ENCODE measurements at places on chromosomes 16 and 17.

DNA sequence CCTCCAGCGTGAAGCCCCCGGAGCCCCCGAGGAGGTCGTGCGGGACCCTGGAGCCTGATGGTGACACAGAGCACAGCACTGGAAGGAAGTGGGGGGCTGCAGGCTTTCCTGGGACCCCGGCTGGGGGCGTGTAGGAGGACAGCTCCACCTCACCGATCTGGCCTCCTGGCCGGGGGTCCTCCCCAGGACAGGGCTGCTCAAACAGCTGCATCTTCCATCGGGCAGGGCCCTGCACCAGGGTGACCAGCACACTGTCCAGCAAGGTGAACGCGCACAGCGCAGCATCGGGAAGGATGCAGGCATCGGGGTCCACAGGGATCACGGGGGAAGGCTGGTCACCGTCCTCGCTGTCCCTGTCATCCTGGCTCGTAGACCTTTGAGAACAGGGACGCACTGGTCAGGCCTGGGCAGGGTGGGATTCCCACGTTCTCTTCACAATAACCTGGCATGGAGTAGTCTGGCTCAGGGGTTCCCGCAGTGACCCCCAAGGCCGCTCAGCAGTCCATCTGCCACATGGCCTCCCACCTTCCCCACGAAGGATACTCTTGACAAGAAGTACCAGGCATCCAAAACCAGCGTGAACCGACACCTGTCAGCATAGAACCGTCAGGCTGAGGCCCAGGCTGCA, 1.2 kb downstream of the FAAP100 start:
- no peak for DNase-seq

DNA sequence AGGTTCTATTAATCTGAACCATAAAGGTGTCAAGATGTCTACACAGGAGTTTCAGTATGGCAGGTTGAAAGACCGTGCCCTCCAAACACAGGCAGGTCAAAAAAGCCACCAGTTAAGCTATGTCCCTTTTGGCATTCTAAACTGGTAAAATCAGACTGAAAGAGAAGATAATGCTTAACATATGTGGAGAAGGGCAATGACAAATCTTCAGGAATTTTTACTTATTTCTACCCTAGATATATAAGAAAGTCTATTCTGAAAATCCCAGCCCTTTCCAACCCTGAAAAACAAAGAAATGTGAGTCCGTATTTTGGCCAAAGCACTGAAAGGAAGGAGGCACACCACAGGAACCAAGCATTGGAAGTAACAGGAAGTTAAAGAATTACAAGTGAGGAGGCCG, 16.5 kb downstream of the AP1G1 start:
- no peak for DNase-seq

DNA sequence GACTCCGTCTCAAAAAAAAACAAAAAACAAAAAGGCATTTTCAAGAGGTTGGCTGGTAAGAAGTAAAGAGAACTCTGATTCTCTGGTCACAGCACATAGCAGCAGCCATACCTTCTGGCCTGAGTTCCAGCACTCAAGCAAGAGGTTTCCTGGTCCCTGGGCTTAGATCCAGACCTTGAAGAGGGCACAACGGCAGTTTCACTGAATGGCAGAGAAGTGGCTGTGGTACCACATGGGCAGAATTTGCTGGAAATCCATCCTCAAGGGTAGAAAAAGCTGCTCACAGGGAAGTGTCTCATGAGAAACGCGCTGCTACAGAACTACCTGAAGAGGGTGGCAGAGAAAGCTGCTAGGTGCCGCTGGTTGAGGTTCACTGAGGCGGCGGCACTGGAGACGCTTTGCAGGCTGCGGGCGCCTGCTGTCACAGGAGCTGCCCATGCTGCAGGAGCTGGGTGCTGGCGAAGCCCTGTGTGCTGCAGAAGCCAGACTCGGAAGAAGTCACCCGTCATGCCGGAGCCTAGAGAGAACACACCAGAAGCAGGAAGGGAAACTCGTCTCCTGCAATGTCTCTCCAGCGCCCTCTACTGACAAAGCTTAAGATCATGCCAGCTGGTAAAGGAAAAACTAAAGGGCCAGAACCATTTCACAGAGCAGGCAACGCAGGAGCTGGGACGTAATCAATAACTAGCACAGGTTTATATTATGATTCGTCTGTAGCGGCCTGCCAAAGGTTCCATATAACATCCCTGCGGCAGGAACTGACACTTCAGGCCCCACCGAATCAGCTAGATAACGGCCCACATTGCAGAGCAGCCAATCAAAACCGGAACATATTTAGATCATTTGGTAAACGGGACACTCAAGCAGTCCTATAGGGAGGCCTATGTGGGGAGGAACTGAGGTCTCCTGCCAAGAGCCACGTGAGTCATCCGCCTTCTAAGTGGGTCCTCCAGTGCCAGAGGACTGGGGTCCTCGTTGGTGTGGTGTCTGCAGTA, 5.4 kb upstream of the ZNF213 start:
- peak; percentile 54 for DNase-seq

- no peak for DNase-seq
Observed at GRCh38 chr17:2406271-2406902, 5.5 kb upstream of the MNT start.

GRCh38 chr16:67563708-67564468, 1.6 kb downstream of the CTCF start:
- DNase-seq: no peak

DNA sequence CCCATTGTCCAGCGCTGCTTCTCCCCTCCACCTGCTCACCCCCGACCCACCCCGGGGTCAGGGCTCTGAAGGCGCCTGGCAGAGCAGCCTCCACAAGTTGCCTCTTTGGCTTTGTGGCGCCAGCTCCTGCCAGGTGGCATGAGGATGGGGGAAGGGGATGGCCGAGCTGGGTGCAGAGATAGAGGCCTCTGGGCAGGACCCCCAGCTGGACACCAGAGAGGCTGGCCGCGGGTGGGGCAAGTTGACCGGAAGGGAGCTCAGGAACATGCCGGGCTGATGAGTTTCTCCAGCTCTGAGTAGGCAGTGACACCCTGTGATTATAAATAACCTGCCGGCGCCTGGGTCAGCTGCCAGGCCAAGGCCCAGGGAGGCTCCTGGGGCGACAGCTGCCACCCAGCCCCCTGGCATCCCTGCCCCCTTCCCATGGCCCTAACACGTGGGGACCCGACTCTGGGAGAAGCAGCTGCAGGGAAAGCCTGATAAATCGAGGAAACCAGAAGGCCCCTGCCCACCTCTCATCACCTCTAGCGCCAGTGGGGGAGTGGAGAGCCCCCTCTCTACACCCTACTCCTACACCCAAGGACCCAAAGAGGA, 729 bp downstream of the P2RX5 start:
- no peak for DNase-seq

DNA sequence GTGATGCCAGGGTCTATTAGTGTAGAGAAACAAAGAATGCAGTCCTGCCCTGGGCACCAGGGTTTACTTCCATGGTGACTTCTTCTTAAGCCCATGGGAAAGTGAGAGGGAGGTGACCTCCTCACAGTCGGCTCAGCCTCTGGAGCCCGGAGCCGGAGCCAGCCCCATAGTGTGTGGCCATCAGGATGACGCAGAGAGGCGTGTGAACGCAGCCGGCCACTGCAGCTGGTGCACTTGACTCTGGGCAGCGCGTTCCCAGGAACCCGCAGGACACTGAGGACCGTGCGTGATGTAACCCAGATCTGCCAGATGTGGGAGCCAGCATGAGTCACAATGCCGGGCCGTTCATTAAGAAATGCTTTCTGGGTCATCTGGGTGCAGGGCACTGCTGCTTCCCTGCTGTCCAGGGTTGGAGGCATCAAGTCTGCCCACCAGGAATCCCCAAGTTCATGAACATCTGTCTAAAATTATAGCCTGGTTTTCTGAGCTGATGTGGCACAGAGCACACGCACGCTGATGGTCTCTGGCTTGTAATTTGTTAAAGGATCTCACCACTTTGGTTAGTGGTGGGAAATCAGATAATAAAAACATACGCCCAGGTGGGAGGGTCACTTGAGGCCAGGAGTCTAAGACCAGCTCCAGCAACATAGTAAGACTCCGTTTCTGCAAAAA, 114.1 kb downstream of the PITPNC1 start:
- DNase-seq: no peak

GRCh38 chr17:12431188-12431587, 234.5 kb upstream of the MYOCD start:
- DNase-seq: no peak

Measured in stimulated activated CD4-positive, alpha-beta T cell treated with anti-CD3 and anti-CD28 coated beads, Interleukin-12 subunit alpha, Interleukin-12 subunit beta, amount 100 ng/mL, for 4 hours (primary cell).